ENCODE measurements at places on chromosomes 2 and 18.

- no peak for DNase-seq
Measured at GRCh38 chr2:149055751-149056150, 17.3 kb downstream of the LYPD6B start.

GRCh38 chr2:218294430-218295022 is 2.2 kb upstream of the TMBIM1 start:
- no peak for DNase-seq

DNA sequence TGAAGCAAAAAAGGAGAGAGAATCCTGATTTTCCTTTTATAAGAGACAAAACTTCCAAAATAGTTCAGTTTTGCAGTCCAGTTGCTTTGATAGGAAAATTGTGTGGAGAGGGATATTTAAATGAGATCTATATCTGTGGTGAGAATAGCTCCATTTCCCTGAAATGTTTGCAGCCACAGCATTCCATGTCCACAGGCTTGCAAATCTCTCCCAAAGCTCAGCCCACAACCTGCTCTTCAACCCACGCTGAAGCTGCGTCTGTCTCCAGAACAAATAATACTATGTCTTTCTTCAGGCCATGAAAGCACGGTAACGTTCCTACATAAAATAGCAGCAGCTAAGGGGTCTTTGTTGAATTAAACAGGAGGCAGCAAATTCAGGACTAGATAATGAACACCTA is 31.8 kb downstream of the TMEM17 start:
- DNase-seq, result peak; percentile 57

- peak; percentile 99 for DNase-seq
Measured at GRCh38 chr2:67260343-67261277, 136.5 kb upstream of the ETAA1 start.
